Natural killer cell treated with Interleukin-12 subunit alpha and Interleukin-12 subunit beta and Interleukin-15 and Interleukin-18, amount 100 ng/mL, for 72 hours (primary cell): ENCODE measurements at places on chromosomes 12 and 14. TPM values are rescaled to one million over a fixed set of nuclear protein-coding genes. Genes with fewer than 3 reads are reported as not detected.

Gene TCTN2
- total RNA-seq: 5.0 TPM

Gene ANAPC5
- 229 TPM for total RNA-seq

Gene NOS1
- total RNA-seq: not detected

Gene PABPN1
- total RNA-seq: 274 TPM

Gene FOXN4
- total RNA-seq: not detected

Gene NINJ2
- 15.3 TPM for total RNA-seq

Gene TMEM63C
- total RNA-seq: 0.84 TPM

Gene CISTR
- total RNA-seq: not detected

Gene NRXN3
- not detected for total RNA-seq

Gene ANO4
- total RNA-seq: not detected

Gene PHETA1
- total RNA-seq: 2.2 TPM

DNA sequence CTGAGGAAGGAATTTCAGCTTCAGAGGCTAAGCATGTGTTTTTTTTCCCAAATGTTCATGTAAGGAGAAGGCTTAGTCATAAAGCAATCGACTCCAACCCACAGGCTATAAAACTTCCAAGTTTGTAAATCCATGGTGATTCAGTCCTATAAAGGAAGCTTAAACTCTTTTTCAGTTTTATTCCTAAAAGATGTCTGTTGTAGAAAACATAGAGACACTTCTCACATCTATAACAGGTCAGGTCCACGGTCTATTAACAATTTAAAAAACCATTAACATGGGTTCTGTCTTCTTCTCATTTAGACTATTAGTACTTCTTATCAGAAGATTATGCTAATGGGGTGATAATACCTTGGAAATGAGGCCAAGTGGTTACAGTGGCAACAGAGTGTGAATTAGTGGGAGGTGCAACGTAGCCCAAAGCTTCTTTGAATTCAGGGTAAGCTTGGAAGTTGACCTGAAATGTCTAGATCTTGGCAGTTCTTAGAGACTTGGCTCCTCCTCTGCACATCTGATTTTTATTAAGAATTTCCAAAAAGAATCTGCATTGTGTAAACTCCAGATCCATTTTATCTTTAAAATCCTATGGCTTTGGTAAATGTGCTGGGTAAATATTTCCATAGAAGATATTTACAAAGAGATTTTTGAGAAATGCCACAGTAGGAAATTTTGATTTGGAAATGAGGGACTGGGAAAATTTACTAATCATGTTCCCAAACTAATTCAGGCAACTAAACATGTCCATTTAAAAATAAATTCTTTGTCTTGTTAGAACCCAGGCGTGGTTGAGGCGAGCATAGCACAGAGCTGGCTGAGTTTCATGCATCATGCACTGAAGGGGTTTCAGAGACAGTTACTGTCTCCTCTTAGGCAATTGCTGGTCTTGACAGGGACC, 86.4 kb downstream of the EML1 start:
- no peak for DNase-seq

DNA sequence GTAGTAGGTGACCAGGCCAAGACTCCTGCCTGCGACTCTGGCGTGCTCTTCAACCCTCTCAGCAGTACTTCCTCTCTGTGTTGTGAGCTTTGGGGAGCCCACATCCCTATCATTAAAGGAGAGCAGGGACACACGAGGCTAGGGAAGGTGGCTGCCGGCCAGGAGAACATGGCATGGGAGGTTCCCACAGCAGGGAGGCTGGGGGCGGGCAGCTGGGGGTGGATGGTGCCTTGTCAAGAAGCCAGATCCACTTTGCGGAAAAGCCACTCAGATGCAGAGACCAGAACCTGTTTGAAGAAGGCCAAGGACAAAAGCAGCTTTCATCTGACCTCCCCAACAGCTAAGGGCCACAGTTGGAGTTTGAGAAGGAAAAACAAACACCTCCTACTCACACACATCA, 198.6 kb downstream of the BCL11B start:
- no peak for DNase-seq

DNA sequence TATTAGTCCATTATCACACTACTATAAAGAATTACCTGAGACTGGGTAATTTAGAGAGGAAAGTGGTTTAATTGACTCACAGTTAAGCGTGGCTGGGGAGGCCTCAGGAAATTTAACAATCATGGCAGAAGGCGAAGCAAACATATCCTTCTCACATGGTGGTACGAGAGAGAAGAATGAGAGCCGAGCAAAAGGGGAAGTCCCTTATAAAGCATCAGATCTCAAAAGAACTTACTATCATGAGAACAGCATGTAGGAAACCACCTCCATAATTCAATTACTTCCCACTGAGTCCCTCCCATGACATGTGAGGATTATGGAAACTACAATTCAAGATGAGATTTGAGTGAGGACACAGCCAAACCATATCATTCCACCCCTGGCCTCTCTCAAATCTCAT, 422.6 kb downstream of the MDGA2 start:
- no peak for DNase-seq

GRCh38 chr12:82383930-82384552, 25.7 kb downstream of the METTL25 start:
- no peak for DNase-seq

- peak; percentile 87 for DNase-seq
Measured at GRCh38 chr14:35161231-35161630, 38.9 kb downstream of the PRORP start.

DNA sequence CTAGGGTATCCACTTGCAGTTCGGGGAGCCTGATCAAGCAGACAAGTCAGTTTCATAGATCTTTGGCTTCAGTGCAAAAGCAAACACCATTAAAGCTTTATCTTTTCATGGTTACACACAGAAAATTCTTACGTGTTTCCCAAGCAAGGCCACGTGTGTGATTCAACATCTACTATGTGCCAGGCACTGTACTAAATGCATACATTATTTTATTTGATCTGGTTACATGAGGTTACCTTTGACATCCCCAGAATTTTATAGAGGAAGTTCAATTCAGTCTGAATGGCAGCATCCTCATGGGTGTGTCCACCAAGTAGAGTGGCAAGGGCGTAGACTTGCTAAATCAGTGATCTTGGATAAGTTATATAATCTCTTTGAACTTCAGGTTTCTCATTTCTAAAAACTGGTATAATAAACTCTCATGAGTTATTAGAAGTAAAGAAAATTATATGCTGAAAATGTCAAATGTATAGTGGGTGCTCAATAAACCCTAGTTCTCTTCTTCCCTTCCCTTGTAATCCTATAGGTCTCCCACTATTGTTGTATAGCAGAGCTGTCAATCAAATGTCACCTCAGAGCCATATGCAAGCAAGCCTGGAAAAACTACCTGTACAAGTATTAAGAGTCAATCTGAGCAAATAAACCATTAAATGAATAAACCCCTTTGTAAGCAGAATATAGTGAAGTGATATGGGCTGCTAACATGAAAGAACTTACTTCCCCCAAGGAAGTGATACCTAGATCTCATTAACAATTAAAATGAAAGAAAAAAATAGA, 50.3 kb upstream of the TMX1 start:
- DNase-seq: no peak

DNA sequence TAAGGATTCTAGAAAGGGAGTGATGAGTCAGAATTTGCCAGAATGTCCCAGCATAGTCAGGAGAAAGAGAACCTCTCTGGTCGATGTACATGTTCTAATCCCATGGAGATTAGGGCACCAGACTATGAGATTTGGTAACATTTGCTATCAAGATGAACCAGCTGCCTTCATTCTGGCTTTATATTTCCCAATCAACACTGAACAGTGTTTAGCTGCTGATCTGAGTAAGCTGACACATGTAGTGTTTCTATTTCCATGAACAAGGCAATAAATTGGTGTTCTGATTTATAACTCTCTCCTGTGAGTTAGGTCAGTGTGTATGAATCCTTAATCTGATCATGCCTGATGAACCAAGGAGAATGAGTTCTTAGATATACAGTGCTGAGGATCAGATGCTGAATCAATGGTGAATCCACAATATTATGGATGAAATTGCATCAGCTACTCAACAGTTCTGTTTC, 158.0 kb upstream of the AMIGO2 start:
- no peak for DNase-seq

- DNase-seq: no peak
Measured at GRCh38 chr12:26878661-26879119, 45.7 kb upstream of the ITPR2 start.

DNA sequence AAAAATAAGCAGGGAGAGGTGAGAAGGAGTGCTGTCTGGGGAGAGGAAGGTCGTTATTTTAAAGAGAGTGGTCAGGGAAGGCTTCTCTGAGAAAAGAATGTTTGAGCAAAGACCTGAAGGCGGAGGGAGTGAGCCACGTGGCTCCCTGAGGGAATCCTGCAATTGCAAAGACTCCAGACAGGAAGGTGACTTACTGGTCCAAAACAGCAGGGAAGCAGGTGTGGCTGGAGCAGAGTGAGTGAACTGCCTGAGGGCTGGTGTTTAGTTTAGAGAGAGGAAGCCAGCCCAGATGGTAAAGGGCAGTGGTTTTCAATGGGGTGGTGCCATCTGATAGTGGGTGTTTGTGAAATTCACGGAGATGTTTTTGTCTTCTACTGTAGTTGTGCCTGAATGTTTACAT, 58.8 kb upstream of the LTA4H start:
- no peak for DNase-seq

DNA sequence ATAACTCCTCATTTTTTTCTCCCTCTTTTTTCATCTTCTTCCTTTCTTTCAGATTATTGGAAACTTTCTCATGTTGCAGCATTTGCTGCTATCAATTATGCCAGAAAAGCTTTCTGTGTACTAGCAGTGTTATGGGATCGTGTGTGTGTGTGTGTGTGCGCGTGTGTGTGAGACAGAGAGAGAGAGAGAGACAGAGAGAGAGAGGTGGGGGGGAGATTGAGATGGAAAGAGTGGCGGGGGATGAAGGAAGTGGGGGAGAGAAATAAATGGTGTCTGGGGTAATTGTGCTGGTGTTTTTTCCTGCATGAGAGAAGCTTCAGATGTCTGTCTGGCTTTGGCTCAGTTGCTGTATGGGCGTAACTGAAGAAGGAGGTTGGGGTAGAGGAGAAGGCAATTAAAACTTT, 268.9 kb downstream of the RAD51B start:
- no peak for DNase-seq

DNA sequence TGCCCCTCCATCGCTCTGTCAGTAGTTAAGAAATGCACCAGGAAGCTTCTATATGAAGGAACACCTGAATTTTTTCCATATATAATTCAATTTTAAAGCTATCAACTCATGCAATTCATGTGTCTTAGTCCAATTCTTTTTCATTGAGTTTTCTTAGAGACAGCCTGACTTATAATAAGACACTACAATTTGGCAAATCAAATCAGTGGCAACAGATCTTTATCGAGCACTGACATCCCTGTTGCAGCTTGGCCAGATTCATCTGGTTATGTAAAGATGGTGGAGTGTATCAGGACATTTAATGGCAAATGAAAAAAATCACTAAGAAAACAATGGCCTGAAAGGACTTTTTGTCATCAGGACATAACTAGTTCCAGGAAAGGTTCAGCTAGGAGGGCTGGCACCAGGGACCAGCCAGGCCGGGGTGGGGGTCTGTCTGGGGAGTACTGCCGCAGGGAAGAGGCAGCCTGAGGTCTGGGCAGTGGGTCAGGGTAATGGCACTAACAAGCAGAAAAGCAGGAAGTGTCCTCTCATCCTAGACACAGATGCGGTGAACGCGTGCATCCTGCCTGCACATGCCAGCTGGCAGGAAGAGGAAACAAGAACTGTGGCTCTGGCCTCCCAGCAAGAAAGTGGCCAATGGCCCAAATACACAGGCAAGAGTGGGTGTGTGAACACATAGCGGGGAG, 100.5 kb upstream of the LMNTD1 start:
- no peak for DNase-seq

- DNase-seq: no peak
Measured at GRCh38 chr12:3730111-3730510, 22.8 kb downstream of the CRACR2A start.

- no peak for DNase-seq
Measured at GRCh38 chr12:59695379-59695778, 99.5 kb downstream of the SLC16A7 start.

DNA sequence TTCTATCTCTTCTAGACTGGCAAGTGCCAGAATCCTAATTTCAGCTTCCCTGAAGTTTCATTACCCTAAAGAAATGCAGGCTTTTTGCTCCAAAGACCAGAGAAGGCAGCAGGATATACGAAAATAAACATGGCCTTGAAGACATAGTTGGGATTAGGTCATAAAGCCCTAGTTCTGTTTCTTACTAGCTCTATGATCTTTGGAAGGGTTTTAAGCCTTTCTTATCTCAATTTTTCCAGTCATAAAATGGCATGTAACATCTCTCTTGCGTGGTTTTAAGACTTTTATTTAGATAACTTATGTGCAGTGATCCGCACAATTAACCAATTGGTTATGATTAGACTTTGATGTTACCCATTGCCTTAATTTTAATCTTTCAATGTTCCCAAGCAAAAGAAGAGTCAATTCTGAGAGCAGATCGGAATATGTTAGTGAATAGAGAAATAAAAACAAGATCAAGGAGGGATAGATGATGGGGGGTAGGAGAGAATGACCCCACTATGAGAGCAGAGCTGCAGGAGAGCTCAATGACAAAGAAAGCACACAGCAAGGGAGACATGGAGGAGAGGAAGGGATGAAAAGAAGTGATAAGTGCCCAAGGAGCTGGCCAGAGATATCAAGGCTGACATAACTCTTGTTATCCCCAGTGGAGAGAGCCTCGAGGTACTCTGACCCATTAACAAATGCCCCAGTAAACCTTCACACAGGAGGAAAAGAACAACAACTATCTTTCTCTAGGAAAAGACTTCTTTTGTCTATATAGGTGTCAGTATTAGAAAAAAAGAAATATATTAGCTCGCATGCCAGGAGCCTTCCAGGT, 53.0 kb upstream of the ANP32D start:
- no peak for DNase-seq

- no peak for DNase-seq
Measured at GRCh38 chr14:91606851-91607250, 96.7 kb upstream of the PPP4R3A start.

- no peak for DNase-seq
Measured at GRCh38 chr14:105527381-105527825, 1.0 kb downstream of the TMEM121 start.

- DNase-seq: no peak
Measured at GRCh38 chr12:3777206-3777809, 24.4 kb upstream of the CRACR2A start.

DNA sequence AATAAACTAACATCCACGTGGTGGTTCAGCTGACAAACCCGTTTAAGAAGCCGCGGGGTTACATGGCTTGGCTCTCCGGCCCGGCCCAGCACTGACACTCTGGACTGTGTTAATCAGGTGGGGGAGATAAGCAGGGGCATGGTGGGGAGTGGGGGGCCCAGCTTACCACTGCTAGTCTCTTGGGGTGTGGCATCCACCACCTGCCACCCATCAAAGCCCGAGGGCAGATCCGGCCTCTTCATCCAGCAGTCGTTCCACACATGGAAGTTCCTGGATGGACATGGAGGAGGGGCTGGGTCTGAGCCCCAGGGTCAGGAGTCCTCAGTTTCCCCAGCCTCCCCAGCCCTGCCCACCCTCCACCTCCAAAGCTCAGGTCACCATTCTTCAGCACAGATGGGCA, 4.9 kb downstream of the TGM1 start:
- no peak for DNase-seq

DNA sequence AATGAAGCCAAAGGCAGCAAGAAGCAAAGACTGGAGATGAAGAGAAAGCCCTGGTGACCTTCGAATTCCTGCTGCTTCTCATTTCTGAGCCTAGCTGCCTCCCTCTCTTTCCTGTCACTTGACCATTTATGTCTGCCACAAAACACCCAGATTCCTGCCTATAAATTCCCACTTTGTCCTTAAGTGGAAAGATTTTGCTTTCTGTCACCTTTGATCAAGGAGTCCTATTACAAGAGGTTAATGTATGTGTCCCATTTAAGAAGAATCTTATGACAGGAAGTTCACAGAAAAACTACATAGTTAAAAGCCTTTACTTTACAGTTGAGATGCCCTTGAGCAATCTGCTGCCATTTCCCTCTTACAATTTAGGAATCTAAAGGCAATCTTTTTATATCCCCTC, 155.7 kb downstream of the GALC start:
- no peak for DNase-seq
